ENCODE measurements at places on chromosomes 6 and 20. TPM values are rescaled to one million over a fixed set of nuclear protein-coding genes. Genes with fewer than 3 reads are reported as not detected.

The RBBP8NL gene
- total RNA-seq = 0.27 TPM

The MRPL2 gene
- total RNA-seq = 17.3 TPM

The ZNF831 gene
- total RNA-seq = 0.16 TPM

The EFCAB8 gene
- 0.05 TPM for total RNA-seq

The GINM1 gene
- total RNA-seq = 55.9 TPM

The GPX5 gene
- not detected for total RNA-seq

The MYLIP gene
- 50.9 TPM for total RNA-seq

The CTCFL gene
- total RNA-seq = 0.27 TPM

The VGLL2 gene
- 2.8 TPM for total RNA-seq

The TMEM74B gene
- total RNA-seq = 7.1 TPM

The ZBTB46 gene
- total RNA-seq = 12.1 TPM

The CBLN4 gene
- total RNA-seq = 0.82 TPM

The VSX1 gene
- 131 TPM for total RNA-seq

The HMGN4 gene
- 51.3 TPM for total RNA-seq

The FLOT1 gene
- 68.1 TPM for total RNA-seq

The HEY2 gene
- total RNA-seq = 6.6 TPM

The HLA-G gene
- not detected for total RNA-seq

The PLA2G7 gene
- total RNA-seq = 1.9 TPM

The SLC26A8 gene
- total RNA-seq = 1.4 TPM

The GJA10 gene
- total RNA-seq = 2.5 TPM

The UBD gene
- total RNA-seq = not detected
